SJSA1 (cell line): ENCODE measurements at places on chromosomes 16 and 17. TPM values are rescaled to one million over a fixed set of nuclear protein-coding genes. Genes with fewer than 3 reads are reported as not detected.

KRTAP1-5 gene
- 0.45 and 2.5 TPM in 2 replicates for total RNA-seq

NPW gene
- not detected in 2 replicates for total RNA-seq

PPM1E gene
- 0.31 and 0.45 TPM in 2 replicates for total RNA-seq

HEATR9 gene
- not detected in 2 replicates for total RNA-seq

DHRS7C gene
- total RNA-seq: not detected in 2 replicates

RBFOX1 gene
- not detected in 2 replicates for total RNA-seq

HOXB6 gene
- total RNA-seq: 4.8 and 7.1 TPM in 2 replicates

CACNA1G gene
- total RNA-seq: 0.13 TPM in 1 of 2 replicates, not detected in the other

TEKT5 gene
- total RNA-seq: not detected in 2 replicates

EVPLL gene
- not detected in 2 replicates for total RNA-seq

SLC35G6 gene
- not detected in 2 replicates for total RNA-seq

DECR2 gene
- 0.69 and 5.8 TPM in 2 replicates for total RNA-seq

DNA sequence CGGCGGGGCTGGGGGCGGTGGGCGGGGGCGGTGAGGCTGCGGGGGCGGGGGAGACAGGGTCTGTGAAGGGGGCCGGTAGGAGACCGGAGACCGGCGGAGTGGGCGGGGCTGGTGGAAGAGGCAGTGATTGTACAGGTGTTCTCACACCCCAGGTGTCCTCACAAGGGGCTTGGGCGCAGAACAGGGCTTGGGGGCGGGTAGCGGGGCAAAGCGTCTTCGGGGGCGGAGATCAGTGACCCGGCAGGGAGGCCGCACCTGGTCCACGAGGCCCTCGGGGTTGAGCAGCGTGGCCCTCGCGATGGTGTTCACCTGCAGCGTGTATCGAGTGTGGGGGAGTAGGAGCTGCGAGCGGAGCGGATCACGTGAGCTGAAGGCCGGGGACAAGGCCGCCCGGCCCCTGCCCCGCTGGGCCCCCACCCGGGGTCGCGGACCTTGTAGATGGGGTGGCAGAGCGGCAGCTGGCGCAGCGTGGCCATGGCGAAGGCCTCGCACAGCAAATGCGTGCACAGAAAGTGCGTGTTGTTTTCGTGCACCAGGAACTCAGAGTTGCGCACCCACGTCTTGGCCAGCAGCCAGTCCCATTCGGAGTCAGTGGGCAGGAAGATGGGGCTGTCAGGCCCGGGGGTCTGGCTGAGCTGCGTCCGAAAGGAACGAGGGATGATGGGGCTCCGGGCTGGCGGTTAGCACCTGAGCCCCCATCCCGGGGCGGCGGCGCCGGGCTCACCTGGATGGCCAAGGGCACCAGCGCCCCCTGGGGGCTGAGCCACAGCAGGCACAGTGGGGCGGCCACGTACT is 8.5 kb downstream of the ALOXE3 start:
- no peak overlapping the region for H3K27ac ChIP-seq
- H3K27me3 ChIP-seq: peaks cover 25% of the 10 kb centered on the region
- H3K4me1 ChIP-seq: peaks cover 5% of the 10 kb centered on the region; the same call in 1 of the 2 replicates
- DNase-seq: peak; percentile 22

- no peaks in the 10 kb centered on the region for H3K4me1 ChIP-seq
- DNase-seq: no peak
- no peak overlapping the region for H3K27ac ChIP-seq
- no peaks in the 10 kb centered on the region for H3K36me3 ChIP-seq
- peaks cover 2% of the 10 kb centered on the region; the same call in 1 of the 2 replicates for H3K27me3 ChIP-seq
- no peak overlapping the region for H3K4me3 ChIP-seq
Measured at GRCh38 chr17:67315865-67316264, 50.5 kb downstream of the PSMD12 start.

DNA sequence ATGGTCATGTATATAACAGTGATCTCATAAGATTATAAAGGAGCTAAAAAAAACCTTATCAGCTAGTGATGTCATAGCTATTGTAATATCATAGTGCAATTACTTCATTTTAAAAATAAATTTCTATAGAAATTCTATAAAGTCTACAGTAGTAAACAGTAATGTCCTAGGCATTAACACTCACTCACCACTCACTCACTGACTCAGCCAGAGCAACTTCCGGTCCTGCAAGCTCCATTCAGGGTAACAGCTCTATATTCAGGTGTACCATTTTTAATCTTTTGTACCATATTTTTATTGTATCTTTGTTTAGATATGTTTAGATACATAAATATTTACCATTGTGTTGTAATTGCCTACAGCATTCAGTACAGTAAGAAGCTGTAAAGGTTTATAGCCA is 524.4 kb upstream of the CDH5 start:
- peaks cover 17% of the 10 kb centered on the region for H3K4me1 ChIP-seq
- H3K27me3 ChIP-seq: no peaks in the 10 kb centered on the region
- DNase-seq: no peak
- H3K36me3 ChIP-seq: no peaks in the 10 kb centered on the region; the same call in 1 of the 2 replicates
- H3K4me3 ChIP-seq: no peak overlapping the region

DNA sequence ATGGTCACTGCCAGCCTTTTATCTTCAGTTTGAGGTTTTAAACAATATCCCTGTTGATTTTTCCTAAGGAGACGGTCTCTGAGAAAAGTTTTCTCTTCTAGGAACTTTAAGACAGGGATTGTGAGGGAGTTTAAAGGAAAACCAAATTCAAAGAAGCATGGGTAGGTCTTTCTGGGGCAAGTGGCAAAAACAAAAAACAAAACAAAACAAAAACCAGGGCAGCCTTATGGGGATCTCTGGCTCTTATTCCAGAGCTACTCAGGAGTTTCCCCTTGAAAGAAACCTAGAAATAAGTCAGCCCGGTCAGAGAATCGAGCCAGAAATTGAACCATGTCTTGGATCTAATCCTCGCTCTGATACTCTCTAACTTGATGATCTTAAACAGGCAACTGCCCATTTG is 424.5 kb downstream of the GRIN2A start:
- DNase-seq: no peak
- H3K27ac ChIP-seq: no peak overlapping the region
- no peak overlapping the region for H3K4me3 ChIP-seq
- no peaks in the 10 kb centered on the region for H3K4me1 ChIP-seq
- no peaks in the 10 kb centered on the region for H3K27me3 ChIP-seq
- no peaks in the 10 kb centered on the region for H3K36me3 ChIP-seq

DNA sequence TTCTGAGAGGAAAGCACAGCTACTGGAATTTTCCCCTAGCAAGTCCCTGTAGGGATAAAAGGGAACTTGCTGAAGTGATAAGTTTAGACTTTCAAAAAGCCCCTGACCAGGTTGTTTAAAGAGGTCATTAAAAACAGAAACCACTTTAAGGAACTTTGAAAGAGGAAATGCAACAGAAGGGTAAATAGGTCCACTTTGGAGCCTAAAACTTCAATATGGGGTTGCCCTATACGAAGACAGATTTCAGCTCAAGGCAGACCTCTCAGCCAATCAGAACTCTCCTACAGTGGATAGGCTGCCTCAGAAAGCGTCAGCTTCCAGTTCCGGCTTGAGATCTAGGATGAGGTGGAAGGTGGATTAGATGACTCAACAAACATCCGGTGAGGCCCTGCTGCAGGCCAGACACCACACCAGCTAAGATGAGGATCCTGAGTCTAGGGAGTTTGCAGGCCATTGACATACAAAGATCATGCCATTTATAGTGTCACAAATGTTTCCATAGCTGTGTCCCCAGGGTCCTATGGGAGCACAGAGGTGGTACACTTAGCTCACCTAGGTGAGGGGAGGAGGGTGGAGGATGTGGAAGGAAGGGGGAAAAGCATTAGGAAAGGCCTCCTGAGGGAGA is 7.9 kb upstream of the MFSD6L start:
- no peaks in the 10 kb centered on the region for H3K27me3 ChIP-seq
- no peak overlapping the region for H3K27ac ChIP-seq
- no peaks in the 10 kb centered on the region for H3K4me1 ChIP-seq
- H3K4me3 ChIP-seq: no peak overlapping the region
- no peak for DNase-seq

- DNase-seq: peak; percentile 90
- no peaks in the 10 kb centered on the region for H3K27me3 ChIP-seq
- peaks cover 79% of the 10 kb centered on the region for H3K4me1 ChIP-seq
- H3K4me3 ChIP-seq: peak overlapping the region; percentile 90
Measured at GRCh38 chr17:76384987-76385891, 830 bp downstream of the SPHK1 start.

- peaks cover 13% of the 10 kb centered on the region for H3K27me3 ChIP-seq
- no peak overlapping the region for H3K4me3 ChIP-seq
- H3K36me3 ChIP-seq: no peaks in the 10 kb centered on the region
- no peak for DNase-seq
- H3K27ac ChIP-seq: no peak overlapping the region
- no peaks in the 10 kb centered on the region for H3K4me1 ChIP-seq
Measured at GRCh38 chr17:44768505-44769142, 9.8 kb downstream of the ADAM11 start.

DNA sequence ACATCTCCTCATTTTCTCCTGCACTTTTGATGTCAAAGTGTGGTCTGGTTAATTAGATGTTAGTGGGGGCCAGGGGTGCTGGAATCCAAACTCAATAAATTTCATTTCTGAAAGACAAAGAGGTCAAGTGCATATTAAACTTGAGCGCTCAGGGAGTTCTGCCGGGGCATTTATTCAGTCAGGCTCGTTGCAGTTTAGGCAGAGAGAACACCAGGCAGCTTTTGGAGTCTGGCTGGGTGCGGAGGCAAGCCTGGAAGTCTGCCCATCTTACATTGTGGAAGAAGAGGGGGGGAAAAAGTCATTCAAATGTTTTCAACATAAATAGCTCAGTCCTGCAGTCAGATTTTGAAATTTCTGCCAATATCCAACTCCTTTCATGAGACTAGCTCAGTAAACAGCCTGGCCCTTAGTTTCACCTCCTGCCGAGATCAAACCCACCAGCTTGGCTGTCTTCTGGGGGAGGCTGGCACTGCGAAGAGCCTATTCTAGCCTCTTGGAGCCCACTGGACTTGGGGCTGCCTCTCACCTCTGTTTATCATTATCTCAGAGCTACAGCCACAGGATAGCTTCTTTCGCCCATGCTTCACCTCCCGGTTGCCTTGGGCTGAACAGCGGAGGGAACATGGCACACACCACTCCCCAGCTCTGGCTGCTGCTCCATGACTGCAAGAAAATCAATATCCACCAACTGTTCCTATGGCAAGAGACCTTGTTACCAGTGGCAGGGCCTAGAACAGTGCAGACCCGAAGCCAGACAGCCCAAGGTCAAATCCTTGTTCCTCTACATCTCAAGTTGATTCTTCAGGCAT is 177.4 kb upstream of the CDH5 start:
- H3K27ac ChIP-seq: peak overlapping the region; percentile 36
- no peaks in the 10 kb centered on the region for H3K27me3 ChIP-seq

DNA sequence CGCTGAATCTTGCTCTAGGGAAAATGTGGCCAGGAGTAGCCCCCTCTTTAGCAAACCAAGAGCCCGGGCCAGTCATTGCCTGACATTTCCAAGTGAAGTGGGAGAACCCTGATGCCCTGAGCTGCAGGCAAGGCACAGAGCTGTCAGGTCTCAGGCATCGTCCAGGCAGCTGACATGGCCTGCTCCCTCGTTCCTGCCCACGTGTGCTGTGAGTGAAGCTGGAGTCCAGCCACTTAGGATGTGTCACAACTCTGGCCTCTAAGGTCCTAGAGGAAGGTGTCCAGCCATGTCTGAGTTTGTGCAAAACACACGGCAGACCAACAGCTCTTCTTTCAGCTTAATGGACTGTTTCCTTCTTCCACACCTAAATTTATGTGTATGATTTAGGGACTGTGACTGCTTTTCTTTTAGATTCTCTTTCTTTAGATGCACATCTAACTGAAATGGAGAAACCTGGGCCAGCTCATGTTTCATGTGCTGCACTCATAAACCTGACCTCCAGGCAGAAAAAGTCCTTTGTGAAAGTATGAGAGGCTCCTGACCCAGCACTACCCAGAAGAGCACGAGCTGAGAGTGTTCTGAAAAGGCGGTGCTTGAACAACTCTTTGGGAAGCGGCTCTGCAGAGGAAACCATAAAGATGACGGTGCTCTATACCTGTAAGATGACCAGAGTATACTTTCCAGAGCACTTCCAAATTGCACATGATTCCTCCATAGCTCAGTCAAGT is 14.8 kb upstream of the LIMD2 start:
- peaks cover 49% of the 10 kb centered on the region for H3K36me3 ChIP-seq
- DNase-seq: no peak
- no peak overlapping the region for H3K4me3 ChIP-seq
- H3K27ac ChIP-seq: no peak overlapping the region
- H3K4me1 ChIP-seq: no peaks in the 10 kb centered on the region

DNA sequence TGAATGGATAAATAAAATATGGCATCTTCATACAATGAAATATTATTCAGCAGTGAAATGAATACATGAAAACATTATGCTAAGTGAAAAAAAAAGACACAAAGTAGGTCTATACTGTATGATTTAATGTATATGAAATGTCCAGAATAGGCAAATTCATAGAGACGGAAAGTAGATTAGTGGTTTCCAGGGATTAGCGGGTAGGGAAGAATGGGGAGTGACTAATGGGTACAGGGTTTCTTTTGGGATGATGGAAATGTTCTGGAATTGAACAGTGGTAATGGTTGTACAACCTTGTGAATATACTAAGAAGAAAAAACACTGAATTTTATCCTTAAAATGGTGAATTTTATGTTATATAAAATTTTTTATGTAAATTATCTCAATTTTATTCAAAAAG is 8.5 kb upstream of the MYCBPAP start:
- H3K4me1 ChIP-seq: peaks cover 5% of the 10 kb centered on the region; the same call in 1 of the 2 replicates
- no peak for DNase-seq
- no peaks in the 10 kb centered on the region for H3K36me3 ChIP-seq

DNA sequence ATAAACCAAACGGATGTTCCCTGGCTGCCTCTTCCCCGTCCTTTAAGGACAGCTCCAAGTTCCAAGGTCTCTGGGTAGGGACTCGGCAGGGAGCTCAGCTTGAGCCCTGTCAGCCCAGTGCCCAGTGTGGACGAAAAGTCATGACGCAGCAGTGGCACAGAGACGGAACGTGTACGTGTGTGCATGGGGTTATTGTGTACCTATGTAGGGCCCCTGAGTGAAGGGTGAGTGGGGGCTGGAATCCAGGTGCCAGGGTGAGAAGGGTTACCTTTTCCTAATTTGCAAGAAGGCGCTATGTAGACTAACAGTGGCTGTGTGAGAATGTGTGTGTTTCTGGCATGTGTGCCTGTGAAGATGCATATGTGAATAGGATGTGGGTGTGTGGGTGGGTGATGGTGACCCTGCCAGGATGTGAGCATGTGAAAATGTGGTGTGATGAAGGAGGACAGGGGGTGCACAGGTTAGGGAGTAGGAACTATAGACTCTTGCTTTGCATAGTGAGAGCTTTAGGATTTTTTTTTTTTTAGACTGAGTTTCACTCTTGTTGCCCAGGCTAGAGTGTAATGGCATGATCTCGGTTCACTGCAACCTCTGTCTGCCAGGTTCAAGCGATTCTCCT is 6.0 kb downstream of the SCN4A start:
- no peak overlapping the region for H3K27ac ChIP-seq
- DNase-seq: no peak
- no peaks in the 10 kb centered on the region for H3K4me1 ChIP-seq
- 0 out of 2 replicates have a peak, but pooled peaks cover 3% of the 10 kb centered on the region for H3K27me3 ChIP-seq
- no peaks in the 10 kb centered on the region for H3K36me3 ChIP-seq

- no peaks in the 10 kb centered on the region for H3K27me3 ChIP-seq
- peaks cover 22% of the 10 kb centered on the region for H3K4me1 ChIP-seq
- H3K27ac ChIP-seq: no peak overlapping the region
- peaks cover 81% of the 10 kb centered on the region for H3K36me3 ChIP-seq
- no peak overlapping the region for H3K4me3 ChIP-seq
Measured at GRCh38 chr16:57797216-57797525, 5.1 kb downstream of the KIFC3 start.

GRCh38 chr17:79136596-79136995 is 62.0 kb downstream of the ENGASE start:
- no peaks in the 10 kb centered on the region for H3K4me1 ChIP-seq
- H3K4me3 ChIP-seq: no peak overlapping the region
- H3K27me3 ChIP-seq: peaks cover 96% of the 10 kb centered on the region
- H3K36me3 ChIP-seq: no peaks in the 10 kb centered on the region

GRCh38 chr17:45759761-45760160 is 24.4 kb upstream of the CRHR1 start:
- H3K27me3 ChIP-seq: peaks cover 57% of the 10 kb centered on the region
- H3K4me1 ChIP-seq: no peaks in the 10 kb centered on the region
- no peak for DNase-seq
